SJSA1 (cell line): ENCODE measurements at places on chromosomes 2 and 18.
A peak's percentile ranks its signal among the peaks of the same experiment; 100 is the strongest.

DNA sequence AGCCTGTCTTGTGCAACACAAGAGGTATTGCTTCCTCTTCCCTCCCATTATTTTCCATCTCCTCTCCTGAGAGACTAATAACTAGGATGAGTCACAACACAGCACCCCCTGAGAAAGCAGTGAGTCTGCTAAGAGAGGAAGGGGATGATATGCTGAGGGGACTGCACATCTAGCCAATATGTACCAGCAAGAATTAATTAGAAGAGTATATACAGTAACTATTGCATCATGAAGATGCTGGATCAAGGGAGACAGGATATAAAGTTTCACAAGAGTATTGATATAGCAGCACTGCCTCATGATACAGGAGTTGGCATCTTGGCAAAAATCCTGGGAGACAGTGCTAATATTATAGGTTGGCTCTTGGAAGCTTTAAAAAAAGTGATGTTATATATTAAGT is 289.9 kb upstream of the RBMS1 start:
- no peaks in the 10 kb centered on the region for H3K36me3 ChIP-seq
- H3K4me3 ChIP-seq, result no peak overlapping the region
- no peak for DNase-seq
- no peaks in the 10 kb centered on the region for H3K27me3 ChIP-seq
- H3K4me1 ChIP-seq, result no peaks in the 10 kb centered on the region
- H3K27ac ChIP-seq, result no peak overlapping the region

DNA sequence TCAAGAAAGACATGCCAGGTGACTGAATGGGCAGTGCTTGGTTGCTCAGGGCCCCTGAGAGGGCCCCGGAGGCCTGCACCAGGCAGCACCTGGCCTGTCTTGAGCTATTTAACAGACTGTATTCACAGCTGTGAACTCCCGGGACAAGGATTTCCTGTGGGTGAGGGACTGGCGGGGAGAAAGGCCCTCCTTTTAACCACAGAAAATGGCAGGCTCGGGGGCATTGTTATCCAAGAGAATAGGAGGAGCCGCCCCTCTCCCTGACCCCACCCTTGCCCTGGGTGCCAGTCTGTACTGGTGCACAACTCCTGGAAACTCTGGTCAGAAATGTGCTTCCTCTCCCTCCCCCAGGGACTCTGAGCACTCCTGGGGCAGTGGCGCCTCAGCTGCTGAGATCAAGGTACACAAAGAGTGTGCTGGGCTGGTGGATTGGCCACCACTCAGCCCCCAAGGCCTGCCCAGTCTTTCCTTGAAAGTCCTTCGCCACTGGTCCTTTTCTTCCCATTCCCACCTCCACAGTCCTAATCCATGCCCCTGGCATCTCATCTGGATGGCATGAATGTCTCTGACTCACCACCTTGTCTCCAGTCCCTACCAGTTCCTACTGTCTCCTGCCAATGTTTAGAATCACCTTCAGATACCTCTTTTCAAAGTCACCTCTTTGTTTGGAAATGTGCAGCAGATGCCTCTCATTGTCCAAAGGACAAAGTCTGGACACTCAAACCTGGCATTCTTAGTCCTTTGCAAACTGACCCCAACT is 19.6 kb upstream of the EPAS1 start:
- no peak overlapping the region for H3K4me3 ChIP-seq
- DNase-seq, result no peak
- H3K27me3 ChIP-seq, result no peaks in the 10 kb centered on the region

DNA sequence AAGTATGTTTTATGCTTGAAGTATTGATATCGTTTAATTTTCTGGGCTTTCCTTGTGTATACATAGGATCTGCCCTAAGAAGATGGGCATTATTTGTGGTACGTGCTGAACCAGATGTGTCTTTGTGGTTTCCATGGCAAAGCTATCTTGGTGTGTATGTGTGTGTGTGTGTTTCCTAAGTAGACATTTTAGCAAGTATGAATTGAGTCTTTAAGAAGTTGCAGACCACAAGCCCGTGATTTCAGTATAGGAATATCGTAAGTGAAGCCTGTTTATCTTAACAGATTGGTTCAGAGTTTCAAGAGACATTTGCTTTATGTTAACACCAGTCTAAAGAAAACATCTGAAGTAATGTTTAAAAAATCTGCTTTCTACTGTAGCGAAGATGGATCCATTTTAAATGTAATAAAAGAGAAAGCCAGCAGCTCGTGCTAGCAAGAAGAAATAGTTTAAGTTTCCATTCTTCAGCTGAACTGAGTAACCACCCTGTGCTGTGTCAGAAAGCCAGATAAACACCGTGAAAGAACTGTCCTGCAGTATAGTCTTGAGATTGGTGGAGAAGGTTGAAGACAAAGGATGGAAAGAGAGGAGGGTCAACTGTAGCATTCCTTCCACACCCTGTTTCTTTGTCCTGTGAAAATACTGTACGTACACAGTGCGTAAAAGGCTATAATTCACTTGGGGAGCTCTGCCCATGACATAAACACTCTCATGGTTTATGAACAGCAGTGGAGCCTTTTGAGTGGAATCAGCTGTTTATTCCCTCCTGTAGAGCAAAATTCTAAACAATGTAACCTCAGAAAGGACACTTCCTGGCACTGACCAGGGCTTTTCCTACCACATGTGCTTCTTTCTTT is 91.9 kb upstream of the FOSL2 start:
- DNase-seq, result peak; percentile 89
- H3K27ac ChIP-seq, result peak overlapping the region; percentile 91
- H3K4me1 ChIP-seq, result peaks cover 32% of the 10 kb centered on the region

- peaks cover 5% of the 10 kb centered on the region; the same call in 1 of the 2 replicates for H3K4me1 ChIP-seq
- no peak overlapping the region for H3K27ac ChIP-seq
- H3K36me3 ChIP-seq, result no peaks in the 10 kb centered on the region
- DNase-seq, result no peak
Observed at GRCh38 chr2:197235711-197236110, 74.9 kb downstream of the ANKRD44 start.

GRCh38 chr2:234686088-234686890 is 189.4 kb upstream of the ARL4C start:
- H3K27ac ChIP-seq, result peak overlapping the region; percentile 24; the same call in 1 of the 2 replicates
- no peaks in the 10 kb centered on the region for H3K27me3 ChIP-seq
- peak; percentile 68 for DNase-seq
- no peaks in the 10 kb centered on the region for H3K36me3 ChIP-seq

DNA sequence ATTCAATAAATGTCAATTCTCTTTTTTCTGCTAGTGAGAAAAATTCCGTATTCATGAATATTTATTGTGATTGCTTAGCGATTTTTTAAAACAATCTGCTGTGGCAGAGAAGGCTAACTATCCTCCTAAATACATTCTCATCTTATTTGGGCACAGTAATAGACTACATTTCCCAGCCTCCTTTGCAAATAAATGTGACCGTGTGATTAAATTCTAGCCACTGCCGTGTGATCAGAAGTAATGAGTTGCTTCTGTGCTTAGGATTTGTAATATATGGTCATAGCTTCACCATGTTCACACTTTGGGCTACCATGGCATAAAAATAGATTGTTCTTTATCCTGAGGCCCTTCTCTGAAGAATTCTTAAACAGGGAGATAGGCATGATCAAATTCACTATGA is 179.6 kb downstream of the FAM124B start:
- no peak overlapping the region for H3K4me3 ChIP-seq
- H3K4me1 ChIP-seq, result peaks cover 24% of the 10 kb centered on the region
- DNase-seq, result peak; percentile 24
- H3K27ac ChIP-seq, result peak overlapping the region; percentile 92

GRCh38 chr2:239824046-239824694 is 201.0 kb downstream of the NDUFA10 start:
- no peak overlapping the region for H3K27ac ChIP-seq
- H3K4me1 ChIP-seq, result no peaks in the 10 kb centered on the region
- DNase-seq, result peak; percentile 14
- H3K4me3 ChIP-seq, result no peak overlapping the region

DNA sequence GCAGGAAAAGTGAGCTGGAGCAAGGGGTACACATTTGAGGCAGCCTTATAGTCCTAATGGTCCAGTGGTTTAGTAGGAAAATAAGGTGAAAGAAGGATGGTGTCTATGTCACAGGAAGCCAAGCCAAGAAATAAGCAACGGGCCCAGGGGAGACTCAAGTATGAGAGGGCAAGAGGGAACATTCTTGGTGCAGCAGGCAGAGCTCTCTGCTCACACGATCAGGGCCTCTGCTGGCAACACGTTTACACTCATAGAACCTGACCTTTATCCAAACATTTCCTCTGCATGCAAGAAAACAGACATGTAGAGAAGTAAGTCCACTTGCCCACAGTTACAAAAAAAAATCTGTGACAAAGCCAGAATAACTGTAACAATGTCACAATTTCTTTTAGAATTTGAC is 32.6 kb upstream of the LRRC30 start:
- no peak for DNase-seq
- no peaks in the 10 kb centered on the region for H3K36me3 ChIP-seq
- no peak overlapping the region for H3K27ac ChIP-seq
- no peaks in the 10 kb centered on the region; the same call in 1 of the 2 replicates for H3K27me3 ChIP-seq

DNA sequence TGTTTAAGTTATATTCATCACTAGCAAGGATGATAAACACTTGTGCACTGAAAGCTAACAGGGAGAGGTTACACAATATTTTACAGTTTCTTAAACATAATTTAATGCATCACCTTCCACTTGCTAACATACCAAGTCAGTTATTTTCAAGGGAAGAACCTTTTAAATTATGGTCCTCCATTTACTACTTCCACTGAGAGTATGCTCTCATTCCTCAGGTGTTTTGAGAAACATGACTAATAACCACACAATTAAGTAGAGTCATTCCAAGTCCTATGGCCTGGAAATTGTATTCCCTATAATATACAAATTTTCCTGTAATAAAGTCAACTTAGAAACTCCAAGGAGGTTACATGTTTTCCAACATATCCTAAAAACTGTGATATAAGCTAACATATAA is 152.3 kb upstream of the STON1 start:
- H3K4me1 ChIP-seq, result no peaks in the 10 kb centered on the region
- no peaks in the 10 kb centered on the region for H3K27me3 ChIP-seq
- no peak overlapping the region for H3K27ac ChIP-seq
- H3K36me3 ChIP-seq, result peaks cover 32% of the 10 kb centered on the region
- DNase-seq, result no peak

DNA sequence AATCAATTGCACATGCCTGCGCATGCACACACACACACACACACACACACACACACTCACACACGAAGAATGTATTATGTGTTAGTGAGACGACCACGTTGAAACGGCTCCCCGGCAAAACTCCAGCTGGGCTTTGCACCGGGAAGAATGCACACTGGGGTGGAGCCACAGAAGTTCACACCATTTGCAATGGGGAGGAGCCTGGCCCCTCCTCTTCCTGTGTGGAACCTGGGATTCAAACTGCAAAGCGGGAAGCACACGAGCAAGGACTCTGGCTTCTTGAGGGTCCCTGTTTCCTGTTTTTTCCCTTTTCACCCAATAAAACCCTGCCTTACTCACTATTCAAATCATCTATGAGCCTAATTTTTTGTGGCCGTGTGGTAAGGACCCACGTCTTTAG is 304.0 kb upstream of the TMEFF2 start:
- no peaks in the 10 kb centered on the region for H3K27me3 ChIP-seq
- no peak overlapping the region for H3K27ac ChIP-seq
- no peaks in the 10 kb centered on the region for H3K36me3 ChIP-seq
- H3K4me1 ChIP-seq, result no peaks in the 10 kb centered on the region

- H3K27ac ChIP-seq, result no peak overlapping the region
- H3K4me1 ChIP-seq, result no peaks in the 10 kb centered on the region
- no peak overlapping the region for H3K4me3 ChIP-seq
Observed at GRCh38 chr2:217842017-217842416, 160.8 kb downstream of the TNS1 start.

DNA sequence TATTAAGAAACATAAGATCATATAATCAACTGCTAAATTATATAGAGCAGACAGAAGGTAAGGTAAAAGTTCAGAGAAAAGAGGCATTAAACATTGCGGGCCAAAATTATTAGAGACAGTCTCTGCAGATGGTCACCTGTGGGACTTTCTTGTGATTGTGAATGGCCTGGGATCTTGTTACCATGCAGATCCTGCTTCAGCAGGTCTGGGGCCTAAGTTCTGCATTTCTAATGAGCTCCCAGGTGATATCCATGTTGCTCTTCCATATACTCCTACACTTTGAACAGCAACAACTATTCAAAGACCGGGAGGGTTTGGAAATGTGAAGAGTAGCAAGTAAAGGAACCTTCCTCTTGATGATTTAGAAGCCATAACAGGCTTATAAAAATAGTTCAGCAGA is 8.5 kb upstream of the ETAA1 start:
- no peaks in the 10 kb centered on the region for H3K36me3 ChIP-seq
- no peak for DNase-seq
- no peaks in the 10 kb centered on the region for H3K27me3 ChIP-seq
- H3K27ac ChIP-seq, result peak overlapping the region; percentile 90
- H3K4me1 ChIP-seq, result peaks cover 39% of the 10 kb centered on the region
- H3K4me3 ChIP-seq, result no peak overlapping the region

DNA sequence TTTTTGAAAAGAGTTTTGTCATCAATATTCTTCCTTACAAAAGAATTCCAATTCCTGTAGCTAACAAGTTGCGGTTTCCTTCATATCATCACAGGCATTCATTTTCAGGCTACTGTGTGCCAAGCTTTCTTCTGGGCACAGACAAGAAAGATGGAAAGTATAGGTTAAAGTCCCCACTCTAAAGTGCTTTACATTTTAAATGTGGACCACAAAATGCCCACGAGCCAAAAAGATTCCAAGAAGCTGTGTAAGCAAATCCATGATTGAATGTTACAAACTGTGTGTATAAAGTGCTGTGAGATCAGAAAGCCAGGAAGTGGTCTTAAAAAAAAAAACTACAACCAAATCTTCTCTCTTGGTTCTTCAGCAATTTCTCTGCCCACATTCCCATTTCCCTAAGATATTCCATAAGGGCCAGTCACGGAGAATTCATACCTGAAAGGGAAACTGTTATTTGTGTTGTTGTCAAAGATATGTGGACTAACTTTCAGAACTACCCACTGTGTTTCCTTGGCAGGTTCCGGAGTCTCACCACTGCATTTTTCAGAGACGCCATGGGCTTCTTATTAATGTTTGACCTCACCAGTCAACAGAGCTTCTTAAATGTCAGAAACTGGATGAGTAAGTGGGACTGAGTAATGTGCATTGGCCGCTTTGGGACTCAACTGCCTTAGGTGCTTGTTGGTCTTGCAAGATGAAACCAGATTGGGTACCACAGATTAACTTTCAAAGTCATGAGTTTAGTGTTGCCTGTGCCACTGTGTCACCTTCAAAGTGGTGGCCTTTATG is 55.7 kb downstream of the RAB27B start:
- no peak overlapping the region for H3K4me3 ChIP-seq
- H3K27me3 ChIP-seq, result no peaks in the 10 kb centered on the region
- 0 out of 2 replicates have a peak, but pooled peaks cover 2% of the 10 kb centered on the region for H3K4me1 ChIP-seq
- H3K27ac ChIP-seq, result no peak overlapping the region
- DNase-seq, result no peak
- H3K36me3 ChIP-seq, result no peaks in the 10 kb centered on the region; the same call in 1 of the 2 replicates

DNA sequence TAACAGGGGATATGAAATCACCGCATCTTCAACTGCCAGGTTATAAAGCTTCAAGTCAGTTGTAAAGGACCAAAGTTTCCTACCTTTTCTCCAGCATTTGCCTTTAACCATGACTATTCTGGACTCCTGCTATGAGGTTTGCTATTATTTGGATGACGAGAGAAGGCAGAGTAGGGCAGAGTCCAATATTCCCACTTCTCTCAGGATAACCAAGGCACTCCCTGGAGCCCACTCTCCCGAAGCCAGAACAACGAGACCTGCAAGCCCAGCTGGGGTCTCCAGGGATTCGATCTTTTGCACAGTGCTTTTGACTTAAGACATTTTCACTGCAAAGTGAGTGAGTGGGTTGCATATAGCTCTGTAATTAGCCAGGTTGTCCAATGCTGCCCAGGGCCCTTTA is 77.1 kb upstream of the ZNF397 start:
- H3K36me3 ChIP-seq, result no peaks in the 10 kb centered on the region
- no peak for DNase-seq
- no peak overlapping the region for H3K4me3 ChIP-seq
- no peak overlapping the region for H3K27ac ChIP-seq
